ENCODE measurements at places on chromosomes 7 and 10. TPM values are rescaled to one million over a fixed set of nuclear protein-coding genes. Genes with fewer than 3 reads are reported as not detected.

Gene SLC26A3
- total RNA-seq, result not detected

GRCh38 chr7:31735991-31736982 lies 49.3 kb downstream of the PPP1R17 start:
- DNase-seq, result peak; percentile 86

- no peak for DNase-seq
Observed at GRCh38 chr7:127034186-127034806, 218.4 kb downstream of the GRM8 start.

DNA sequence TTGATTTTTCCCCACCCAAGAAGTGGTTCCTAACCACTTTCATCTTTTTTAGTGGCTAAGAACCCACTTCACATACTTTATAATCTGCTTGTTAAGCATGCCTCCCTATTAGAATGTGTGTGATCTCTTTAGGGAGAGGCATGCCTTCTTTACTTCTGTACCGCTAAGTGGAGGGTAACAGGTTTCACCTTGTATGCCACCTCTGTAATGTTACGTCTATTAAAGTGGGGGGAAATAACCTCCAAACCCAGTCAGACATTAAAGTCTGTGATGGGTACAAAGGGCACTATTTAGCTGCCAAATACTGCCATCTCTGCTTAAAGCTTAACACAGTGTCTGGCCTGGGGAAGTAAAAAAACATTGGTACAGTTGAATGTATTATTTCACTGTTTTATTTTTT lies 51.9 kb downstream of the EPC1 start:
- DNase-seq, result no peak

DNA sequence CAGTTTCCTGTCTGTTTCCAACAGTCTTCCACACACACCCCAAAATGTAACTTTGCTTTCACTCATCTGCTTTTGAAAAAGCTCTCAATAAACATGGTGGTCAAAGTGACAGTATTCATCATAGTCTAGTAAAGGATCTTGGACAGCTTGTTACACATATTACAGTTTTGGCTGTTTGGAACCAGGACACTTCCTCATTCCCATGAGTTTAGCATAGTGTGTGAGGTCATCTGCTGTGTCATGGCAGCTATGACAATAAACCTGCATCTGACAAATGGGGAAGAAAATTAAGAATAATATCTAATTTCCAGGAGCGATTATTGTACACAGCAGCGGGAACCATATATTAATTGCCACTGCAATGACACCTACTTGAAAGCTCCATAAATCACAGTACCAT lies 184.3 kb upstream of the SLC26A5 start:
- no peak for DNase-seq

- DNase-seq, result no peak
Observed at GRCh38 chr7:8134089-8134733, 127.8 kb downstream of the ICA1 start.

DNA sequence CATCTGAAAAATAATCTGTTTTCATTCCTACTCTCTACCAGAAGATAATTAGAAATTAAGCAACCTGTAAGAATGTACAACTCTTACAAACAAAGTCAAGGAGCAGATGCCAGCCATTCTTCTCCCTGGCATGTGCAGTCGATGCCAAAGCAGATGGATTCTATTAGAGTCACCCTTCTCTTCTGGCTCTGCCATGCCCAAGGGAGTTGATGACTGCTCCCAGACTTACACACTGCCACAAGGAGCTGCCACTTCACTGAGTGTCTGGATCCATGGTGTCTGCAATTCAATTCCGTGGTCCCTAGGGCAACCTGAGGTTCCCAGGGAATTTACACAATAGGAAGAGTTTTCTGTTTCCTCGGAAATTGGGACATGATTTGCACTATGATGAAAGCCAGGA lies 89.1 kb upstream of the IFRD1 start:
- no peak for DNase-seq

- DNase-seq, result no peak
Observed at GRCh38 chr10:20890491-20891337, 6.4 kb downstream of the NEBL start.

GRCh38 chr10:129969184-129969910 lies 5.3 kb upstream of the EBF3 start:
- DNase-seq, result peak; percentile 54

- no peak for DNase-seq
Observed at GRCh38 chr7:20861468-20861867, 74.8 kb upstream of the SP8 start.

DNA sequence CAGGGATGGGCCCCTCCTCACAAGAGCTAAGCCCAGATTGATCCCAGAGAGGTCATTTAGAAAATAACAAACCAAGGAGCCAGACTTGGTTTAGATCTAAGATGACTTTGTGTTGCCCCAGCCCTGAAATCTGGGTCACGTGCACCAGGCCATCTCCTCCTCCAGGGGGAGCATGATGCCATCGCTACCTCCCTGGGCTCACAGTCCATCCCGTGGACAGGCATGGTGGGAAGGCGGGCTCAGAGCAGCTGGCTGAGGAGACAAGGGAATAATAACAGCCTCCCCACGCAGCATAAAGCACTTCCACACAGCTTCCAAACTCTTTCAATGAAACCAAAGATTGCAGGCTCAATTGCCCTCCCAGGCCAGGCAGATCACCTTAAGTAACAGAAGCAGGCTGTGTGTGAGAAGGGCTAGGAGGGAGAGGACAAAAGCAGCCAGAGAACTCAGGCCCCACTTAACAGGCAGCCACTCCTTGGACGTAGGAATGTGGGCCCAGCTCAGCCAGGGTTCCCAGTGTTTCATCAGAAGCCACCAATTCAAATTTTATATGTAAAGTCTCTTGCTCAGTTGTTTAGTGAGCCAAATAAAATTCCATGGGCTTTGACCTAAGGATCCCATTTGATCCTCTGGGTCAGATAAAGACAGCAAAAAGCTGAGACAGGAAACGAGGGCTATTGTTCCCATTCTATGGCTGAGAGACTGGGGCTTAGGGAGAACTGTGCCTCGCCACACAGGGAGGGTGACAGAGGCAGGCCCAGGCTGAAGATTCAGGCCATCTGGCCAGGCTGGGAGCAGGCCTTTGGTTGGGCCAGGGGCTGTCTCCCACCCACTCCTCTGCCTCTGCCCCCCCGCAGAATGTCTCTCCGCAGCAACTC lies 100.2 kb downstream of the COL13A1 start:
- peak; percentile 69 for DNase-seq

GRCh38 chr7:152392254-152392653 lies 43.5 kb downstream of the KMT2C start:
- no peak for DNase-seq

GRCh38 chr7:151138153-151138851 lies 29.2 kb downstream of the GBX1 start:
- DNase-seq, result no peak

Gene AKR1E2
- total RNA-seq, result 25.3 TPM

GRCh38 chr7:144006029-144006691 lies 6.0 kb downstream of the OR6B1 start:
- no peak for DNase-seq

Gene GCK
- 2.9 TPM for total RNA-seq

DNA sequence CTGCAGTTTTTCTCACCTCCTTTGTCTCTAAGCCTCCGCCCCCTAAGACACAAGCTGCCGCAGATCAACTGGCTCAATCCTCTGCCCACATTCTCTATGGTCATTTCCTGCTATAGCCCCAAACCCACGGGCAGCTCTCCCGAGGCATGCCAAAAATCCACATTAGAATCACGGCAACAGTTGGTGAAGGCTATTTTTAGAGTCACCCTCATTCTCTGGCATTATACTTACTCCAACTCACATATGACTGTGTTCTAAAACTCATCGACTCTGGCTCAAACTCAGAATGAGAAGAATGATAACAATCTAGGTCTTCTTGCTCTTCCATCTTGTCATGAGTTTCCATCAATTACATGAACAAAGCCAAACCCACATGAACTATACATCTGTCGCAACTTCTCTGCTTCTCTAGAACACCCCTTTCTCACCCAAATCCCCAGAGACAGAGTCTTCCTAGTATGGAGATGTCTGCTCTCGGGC lies 10.9 kb upstream of the KIAA1549 start:
- peak; percentile 26 for DNase-seq

DNA sequence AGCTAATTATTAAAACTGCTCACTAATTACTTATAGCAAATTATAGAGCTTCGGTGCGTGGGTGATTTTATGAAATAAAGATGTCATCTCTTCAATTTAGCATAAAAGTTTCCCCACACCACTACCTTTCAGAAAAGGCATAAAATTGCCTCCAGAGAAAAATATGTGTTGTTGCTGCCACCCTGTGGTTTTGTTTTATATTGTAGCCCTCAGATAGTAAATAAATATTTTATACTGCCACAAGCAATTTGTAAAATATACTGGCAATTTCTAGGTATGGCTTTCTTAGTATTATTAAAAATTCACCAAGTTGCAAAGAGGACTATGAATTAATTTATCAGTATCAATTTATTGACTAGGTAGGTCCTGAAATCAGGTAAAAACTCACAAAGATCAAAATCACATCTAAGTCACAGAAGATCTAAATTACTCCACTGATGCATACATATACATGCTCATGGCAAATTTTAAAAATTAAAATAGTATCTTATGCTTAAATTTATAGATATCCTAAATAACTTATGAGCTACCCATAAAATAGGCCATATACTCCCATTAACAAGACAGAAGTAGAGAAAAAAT lies 26.5 kb downstream of the ASNS start:
- DNase-seq, result peak; percentile 56

Gene SLC26A5
- 0.21 TPM for total RNA-seq

DNA sequence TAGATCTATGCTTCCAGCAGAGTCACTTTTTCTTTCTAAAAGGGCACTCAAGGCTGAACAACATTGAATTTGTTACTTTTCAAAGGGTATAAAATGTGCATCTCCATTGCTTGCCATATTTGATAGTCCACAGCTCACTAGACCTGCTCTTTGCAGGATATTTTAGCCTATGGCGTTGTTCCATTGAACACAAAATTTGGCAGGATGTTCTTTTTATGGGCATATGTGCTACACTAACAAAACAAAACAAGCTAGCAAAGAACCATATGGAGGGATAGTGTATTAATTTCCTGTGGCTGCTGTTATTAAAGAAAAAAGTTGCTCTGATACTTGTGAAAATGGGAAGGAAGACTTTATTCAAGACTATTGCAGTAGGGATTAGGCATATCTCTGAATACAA lies 828.7 kb downstream of the TYW1 start:
- no peak for DNase-seq

GRCh38 chr10:123269675-123270074 lies 115.5 kb downstream of the BUB3 start:
- DNase-seq, result no peak

DNA sequence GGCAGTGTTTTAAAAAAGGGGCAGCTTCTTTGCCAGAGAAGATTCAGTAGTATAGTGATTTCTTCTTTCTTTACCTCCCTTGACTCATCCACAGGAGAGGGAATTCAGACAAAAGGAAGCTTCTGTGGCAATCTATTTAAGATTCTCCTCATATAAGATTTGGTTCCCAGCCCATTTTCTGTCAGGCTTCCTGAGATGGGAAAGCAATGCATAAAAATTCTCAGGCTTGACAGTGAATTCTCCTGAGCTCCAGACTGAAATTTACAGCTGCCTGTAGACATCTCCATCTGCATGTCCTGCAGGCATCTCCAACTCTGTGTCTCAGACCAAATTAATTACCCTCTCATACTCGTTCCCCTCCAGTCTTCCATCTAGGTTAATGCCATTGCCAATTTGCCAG lies 72.8 kb downstream of the TSPAN12 start:
- DNase-seq, result peak; percentile 35

GRCh38 chr7:44727937-44728262 lies 20.7 kb upstream of the ZMIZ2 start:
- DNase-seq, result no peak

All from tongue (tissue), 3 donors.